ENCODE measurements at places on chromosomes 3 and 15.

DNA sequence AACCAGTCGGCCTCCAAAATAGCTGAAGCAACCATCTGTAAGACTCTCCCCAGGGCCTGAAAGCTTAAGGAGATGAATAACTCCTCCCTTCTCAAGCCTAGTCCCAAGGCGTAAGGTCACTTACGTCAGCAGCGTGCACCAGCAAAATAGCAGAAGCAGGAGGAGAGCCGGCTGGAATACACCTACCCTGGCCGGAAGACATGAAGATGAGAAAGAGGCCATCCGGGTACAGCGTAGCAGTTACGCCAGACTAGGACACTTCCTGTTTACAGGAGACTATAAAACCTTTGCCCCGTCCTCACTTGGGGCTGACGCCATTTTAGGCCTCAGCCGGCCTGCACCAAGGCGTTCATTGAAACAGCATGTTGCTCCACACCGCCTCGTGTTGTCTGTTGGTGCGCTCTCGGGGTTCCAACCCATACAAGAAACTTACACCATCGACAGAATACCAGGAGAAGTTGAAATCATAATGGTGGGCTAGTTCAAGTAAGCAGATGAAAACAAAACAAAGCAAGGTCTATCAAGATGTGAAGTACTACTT lies 2.5 kb downstream of the CFAP92 start:
- DNase-seq: no peak

- DNase-seq: no peak
These were observed 304.5 kb downstream of the RBMS3 start for GRCh38 chr3:29585368-29585767.

- DNase-seq: no peak
These were observed 113.9 kb downstream of the OXNAD1 start for GRCh38 chr3:16378920-16379319.

GRCh38 chr3:172617976-172618375 lies 92.9 kb downstream of the NCEH1 start:
- DNase-seq: no peak

- no peak for DNase-seq
These were observed 222.3 kb downstream of the MEIS2 start for GRCh38 chr15:36877796-36878683.

DNA sequence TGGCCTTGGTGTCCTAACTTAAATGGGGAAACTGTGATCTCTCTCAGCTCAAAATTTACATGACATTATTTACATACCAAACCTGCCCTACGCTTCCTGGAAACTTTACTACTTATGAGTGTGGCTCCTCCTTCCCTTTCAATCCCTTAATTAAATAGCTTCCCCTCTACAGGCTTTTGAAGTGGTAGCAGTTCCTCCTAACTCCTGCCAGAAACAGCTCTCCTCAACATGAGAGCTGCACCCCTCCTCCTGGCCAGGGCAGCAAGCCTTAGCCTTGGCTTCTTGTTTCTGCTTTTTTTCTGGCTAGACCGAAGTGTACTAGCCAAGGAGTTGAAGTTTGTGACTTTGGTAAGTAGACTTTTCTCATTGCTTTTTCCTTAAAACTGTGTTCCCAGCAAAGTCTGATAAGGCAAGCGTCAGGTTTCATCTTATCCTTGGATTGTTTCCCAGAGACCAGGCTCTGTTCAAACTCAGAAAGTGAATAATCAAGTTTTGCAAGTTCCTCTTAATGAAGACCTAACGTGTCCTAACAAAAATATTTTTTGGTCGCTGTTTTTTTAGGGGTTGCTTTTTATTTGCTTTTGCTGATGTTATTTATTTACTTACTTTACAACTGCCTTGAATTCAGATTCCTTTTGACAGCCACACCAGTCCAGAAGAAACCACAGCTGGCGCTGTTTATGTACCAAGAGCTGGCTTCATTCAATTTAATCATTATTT lies at the start of gene ACP3:
Gene ACP3, plus strand, starts transcription at position 179 of the 720 bp plus-strand sequence. Its CDS starts 50 bp downstream, at position 229.
- DNase-seq: no peak

GRCh38 chr3:197303452-197303851 lies 5.0 kb upstream of the DLG1 start:
- no peak for DNase-seq

DNA sequence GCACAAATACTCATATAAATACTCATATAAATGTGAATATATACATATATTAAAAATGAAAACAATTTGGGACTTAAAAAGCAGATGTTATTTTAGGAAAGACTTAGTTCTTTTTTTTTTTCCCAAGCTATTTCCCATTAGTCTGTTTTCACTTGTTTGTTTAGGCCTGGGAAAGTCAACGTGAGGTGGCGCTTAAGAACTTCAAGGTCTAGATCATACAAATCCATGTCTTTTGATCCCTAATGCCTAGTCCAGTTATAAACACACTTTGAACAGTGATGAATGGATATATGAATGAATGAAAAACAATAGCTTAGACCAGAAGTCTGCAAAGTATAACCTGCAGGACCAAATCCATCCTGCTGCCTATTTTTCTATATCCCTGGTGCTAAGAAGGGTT lies 224.5 kb downstream of the CGGBP1 start:
- DNase-seq: no peak

DNA sequence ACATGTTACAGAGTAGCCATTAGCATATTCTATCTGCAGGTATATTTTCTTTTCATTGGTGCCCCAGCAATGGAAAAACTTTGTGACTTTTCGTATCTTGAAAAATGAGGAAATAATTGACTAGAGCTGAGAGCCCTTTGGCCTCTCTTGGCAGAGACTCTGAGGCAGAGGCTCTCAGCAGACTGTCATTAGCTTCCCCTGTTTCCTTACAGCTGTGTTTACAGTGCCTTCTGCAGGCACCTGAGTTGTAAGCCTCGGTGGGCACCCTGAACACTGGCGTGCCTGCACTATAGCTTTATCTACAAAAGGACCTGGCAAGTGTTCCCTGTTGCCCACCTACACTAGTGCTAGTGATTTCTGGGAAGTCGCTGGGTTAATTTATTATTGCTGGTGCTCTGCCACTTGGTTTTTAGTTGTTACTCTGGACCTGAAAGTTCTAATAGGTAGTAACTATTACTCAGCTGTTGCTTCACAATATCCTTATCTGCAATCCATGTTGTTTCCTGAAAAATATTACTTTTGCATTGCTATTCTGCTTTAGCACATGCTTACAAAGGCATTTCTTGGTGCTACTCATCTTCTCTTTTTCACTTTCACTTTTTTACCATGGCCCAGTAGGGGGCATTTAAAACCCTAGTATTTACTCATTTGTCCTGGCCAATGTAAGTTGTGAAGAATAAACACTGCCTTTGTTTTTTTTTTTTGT lies 7.8 kb upstream of the GPR171 start:
- no peak for DNase-seq
